Astrocyte of the cerebellum (primary cell): ENCODE measurements at places on chromosomes 4 and X.
A peak's percentile ranks its signal among the peaks of the same experiment; 100 is the strongest.

DNA sequence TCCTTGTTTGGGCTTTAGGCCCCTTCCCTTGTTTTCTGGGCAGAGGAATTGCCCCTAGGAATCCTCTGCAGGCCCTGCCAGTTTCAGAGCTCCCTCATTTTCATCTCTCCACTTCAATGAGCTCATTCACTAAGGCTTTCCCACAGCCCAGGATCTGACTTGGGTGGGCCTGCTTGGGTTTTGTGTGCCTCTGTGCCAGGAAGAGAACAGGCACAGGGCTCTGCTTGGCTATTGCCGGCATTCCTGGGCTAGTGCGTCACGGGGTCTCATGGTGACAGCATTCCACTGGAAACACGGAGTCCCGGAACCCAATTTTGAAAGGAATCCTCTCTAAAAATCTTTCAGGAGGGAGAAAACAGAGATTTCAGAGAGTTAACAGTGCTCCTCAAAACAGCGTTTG, 150.5 kb downstream of the VCX3A start:
- DNase-seq: no peak

GRCh38 chrX:9196961-9197640, 163.2 kb upstream of the FAM9B start:
- DNase-seq: peak; percentile 5

DNA sequence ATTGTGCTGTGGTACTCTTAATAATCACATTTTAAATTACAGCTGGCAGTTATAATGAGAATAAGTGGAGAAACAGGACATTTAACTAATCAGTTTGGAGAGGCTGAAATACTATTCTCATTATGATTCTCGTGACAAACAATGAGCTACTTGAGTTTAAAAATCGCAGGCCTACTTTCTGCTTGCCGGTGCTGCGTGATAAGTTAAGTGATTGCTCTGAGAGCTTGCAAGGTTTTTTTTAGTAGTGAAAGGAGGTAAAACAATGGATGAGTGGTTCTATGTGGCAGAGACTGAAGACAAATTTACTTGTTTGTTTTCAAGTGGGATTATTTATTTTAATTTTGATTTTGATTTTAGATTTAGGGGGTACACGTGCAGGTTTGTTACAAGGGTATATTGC, 114.0 kb downstream of the RAPGEF2 start:
- DNase-seq: no peak

DNA sequence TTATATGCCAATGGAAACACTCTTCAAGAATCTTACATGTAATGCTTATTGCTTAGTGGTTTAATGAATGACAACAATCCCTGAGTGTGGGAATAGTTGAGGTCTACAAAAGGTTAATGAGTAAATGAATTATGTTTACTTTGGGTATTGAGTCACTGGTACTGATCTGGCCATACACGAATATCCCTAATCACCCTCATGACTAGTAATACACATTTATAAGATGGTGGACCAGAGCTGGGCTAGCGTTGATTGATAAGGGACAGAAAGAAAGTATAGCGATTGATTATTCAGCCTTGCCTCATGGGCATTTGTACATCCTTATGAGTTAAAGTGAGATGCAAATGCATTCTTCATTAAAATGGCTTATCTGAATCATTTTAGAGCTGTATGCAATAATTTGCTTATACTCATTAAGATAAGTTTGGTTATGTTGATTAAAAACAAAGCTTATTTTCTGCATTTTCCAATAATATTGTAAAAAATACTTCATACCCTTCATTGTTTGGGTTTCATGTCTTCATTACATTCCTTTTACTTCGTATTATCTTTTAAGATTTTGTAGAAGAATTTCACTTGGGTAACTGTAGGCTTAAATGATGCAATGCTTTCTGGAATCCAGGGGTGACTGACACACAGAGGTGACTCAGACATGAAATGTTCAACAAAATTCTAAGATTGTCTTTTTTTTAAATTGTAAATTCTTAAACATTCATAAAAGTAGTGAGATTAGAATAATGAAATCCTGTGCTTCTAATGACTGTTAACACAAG, 47.4 kb downstream of the FGF2 start:
- DNase-seq: peak; percentile 41

GRCh38 chr4:26557164-26557563, 26.7 kb upstream of the TBC1D19 start:
- DNase-seq: peak; percentile 95

- no peak for DNase-seq
Measured at GRCh38 chrX:102517326-102517725, 787 bp upstream of the TMSB15A start.

- no peak for DNase-seq
Measured at GRCh38 chrX:129629837-129630236, 24.9 kb downstream of the APLN start.

DNA sequence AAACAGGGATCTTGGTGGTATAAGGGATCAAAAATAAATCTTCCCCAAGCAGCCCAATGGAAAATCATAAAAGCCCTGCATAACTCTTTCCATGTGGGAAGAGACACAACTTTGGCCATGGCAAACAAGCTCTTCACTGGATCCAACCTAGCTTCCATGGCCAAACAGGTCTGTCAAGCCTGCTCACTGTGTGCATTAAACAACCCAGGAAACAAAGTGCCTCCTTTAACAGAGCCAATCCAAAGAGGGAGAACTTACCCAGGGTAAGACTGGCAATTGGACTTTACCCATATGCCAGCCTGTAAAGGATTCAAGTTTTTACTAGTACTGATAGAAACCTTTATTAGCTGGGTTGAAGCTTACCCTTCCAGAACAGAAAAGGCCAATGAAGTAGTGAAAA, 7.6 kb upstream of the HERC5 start:
- DNase-seq: no peak

- no peak for DNase-seq
Measured at GRCh38 chr4:102614801-102615200, 113.6 kb downstream of the NFKB1 start.

- no peak for DNase-seq
Measured at GRCh38 chr4:6772223-6772928, 10.2 kb upstream of the KIAA0232 start.

DNA sequence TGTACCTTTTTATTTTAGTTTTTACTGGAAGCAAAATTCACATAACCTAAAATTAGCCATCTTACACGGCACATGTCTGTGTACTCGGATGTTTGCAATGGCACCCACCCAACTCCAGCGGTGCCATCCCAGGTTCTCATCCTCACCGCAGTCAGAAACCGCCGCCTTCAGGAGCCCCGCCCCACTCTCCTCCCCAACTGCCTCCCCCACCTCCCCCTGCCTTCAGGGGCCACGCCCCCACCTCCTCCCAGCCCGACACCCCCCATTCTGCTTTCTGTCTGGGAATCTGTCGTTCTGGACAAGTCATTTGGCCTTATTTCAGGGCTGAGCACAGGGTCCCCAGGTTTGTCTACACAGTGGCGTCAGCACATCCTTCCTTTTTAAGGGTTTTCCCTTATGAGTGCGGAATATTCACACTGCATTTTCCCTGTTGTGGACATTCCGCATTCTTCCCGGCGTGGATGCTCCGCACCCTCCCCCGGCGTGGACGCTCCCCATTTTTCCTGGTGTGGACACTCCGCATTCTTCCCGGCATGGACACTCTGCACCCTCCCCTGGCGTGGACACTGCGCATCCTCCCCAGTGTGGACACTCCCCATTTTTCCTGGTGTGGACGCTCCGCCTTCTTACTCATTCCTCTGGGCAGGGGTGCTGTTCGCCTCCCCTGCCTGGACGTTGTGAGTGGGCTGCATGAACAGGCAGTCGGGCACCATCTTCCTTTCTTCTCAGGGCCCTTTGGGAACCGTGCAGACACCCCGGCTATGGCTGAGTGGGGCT, 135.4 kb upstream of the NKX1-1 start:
- DNase-seq: no peak

DNA sequence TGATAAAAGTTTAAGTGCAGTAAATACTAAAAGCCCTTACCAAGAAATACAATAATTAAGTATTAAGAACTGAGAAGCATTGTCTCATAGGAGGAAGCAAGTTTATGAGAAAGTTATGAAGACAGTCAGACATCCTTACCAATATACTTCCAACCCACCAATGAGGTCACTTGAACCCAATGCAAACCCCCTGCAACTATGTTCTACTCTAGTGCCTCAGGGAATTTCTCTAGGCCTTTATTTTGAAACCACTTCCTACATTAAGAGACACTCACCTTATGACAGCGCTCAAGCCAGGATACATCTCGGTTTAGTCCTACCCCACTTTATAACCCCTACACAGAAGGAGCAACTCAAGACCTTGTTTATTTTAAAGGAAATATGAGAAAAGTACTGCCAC, 61.3 kb downstream of the STPG2 start:
- no peak for DNase-seq
